Stimulated activated CD4-positive, alpha-beta T cell treated with anti-CD3 and anti-CD28 coated beads, Interleukin-15, amount 100 ng/mL, for 24 hours (primary cell): ENCODE measurements at places on chromosomes 12 and 14.

DNA sequence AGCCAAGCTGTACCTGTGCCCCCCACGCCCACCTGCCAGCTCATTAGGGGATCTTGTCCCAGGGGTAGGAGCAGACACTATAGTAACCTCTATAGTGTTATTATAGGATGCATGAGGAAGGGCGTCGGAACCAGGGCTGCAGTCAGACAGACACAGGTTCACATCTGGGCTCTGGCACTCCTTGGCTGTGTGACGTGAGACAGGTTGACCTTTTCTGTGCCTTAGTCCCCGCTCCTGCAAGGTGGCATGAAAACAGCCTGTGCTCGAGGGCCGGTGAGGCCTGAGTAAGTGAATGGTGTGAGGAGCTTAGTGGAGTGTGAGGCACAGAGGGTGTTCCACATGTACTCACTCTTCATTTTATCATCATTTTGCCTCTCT lies 19.0 kb downstream of the ASB2 start:
- DNase-seq, result no peak

- DNase-seq, result no peak
These were observed 110.8 kb downstream of the SLC35F4 start for GRCh38 chr14:57755018-57755521.

DNA sequence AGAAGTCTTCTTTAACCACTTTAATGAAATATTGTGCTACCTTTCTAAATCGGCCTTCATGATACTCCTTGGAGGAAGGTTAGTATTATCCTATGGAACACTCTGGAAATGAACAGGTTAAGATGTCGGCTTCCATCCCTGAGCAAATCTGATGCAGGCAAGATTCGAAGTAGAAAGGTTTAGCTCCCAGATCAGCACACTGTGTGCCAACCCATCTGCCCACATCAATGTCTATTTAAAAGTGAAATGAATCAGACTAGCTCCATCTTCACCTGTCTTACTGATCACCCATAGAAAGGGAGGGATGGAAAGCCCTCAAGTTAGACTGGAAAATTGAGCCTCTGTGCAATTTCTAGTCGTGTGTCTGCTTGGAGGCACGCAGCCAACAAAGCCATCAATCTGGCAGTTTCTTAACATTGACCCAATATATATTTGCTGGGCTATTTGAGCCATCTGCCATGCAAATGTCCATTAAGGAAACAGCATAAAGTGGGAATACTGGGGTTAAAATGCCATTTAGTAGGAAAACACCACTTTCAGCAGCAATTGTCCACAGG lies 506.1 kb downstream of the RMST start:
- no peak for DNase-seq

DNA sequence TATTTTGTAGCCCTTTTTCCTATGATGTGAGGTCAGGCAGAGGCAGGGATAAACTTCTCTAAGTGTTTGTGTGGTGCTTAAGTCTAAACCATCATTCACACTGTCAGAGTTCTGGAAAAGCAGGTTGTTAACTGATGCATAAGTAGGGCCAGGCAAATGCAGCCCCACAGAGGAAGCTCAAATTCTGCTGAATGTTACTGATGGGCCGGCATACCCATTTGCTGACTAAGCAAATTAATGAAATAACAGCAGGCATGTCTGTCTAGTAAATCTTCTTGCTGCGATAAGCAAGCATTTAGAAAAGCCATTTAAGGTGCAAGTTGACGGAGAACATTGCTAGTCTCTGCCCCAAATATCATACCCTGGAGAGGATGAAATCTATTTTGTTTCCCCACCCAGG lies 523.2 kb upstream of the CCDC196 start:
- DNase-seq, result no peak

DNA sequence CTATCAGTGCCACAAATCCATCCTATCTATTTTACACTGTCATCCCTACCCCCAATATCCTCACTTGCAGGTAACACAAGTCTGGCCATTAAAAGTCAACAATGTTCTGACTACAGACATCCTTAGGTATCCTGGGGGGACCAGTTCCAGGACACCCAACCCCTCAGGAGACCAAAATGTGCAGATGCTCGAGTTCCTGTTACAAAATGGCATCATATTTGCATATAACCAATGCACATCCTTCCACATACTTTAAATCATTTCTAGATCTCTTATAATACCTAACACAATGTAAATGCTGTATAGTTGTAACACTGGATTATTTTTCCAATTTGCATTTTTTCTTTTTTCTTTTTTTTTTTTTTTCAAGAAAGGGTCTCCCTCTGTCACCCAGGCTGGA lies 6.9 kb downstream of the SYCP3 start:
- no peak for DNase-seq

DNA sequence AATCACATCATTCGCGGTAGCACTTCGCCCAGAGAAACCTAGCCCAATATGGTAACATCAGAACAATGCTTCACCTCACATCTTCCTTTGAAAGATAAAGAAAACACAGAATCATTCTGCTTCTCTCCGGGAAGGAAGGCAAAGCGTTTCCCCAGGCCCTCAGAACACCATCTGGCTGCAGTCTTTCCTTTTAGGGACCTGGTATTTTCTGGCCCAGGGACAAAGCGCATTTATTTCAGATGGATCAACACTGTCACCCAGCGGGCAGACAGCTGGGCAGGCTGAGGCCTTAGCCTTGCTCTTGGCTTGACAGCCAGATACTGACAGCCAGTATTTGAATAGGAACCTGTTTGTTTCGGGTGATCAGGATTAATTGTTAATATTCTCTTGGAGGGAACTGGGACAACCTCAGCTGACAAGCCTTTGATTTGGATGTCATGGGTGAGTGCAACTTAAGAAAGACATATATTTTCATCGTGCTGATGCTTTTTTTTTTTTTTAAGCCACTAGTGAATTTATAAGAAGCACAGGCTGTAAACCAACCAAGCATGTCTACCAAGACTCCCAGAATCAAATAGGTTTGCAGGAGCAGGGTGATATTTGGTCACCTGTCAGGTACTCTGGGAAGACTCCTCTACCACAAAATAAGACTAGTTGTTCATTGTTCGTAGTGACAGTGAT lies 118.9 kb downstream of the VEZT start:
- DNase-seq, result no peak

DNA sequence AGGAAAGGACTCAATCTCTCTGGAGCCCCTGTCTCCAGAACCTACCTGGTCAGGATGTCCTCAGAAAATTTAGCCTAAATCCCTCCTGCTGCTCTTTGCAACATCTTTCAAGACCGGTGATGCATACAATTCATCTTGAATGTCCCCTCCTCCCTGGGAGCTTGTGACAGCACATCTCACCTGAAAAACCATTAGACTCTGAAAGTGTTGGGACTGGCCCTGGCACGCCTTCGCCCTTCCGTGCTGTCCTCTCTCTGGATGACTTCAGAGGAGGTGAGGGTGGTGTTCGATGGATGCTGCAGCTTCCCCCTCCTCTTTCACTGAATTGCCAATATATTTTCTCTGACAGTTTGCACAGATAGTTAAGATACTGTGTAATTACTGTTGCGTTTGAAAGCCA lies 90.9 kb upstream of the CISTR start:
- no peak for DNase-seq

- DNase-seq, result no peak
These were observed 2.2 kb upstream of the KLRG1 start for GRCh38 chr12:8987163-8987562.

- DNase-seq, result no peak
These were observed 128.3 kb upstream of the PRMT8 start for GRCh38 chr12:3362737-3363136.

GRCh38 chr12:12011880-12012260 lies 58.9 kb upstream of the BCL2L14 start:
- no peak for DNase-seq

- DNase-seq, result no peak
These were observed 21.1 kb upstream of the PGF start for GRCh38 chr14:74976264-74977113.

DNA sequence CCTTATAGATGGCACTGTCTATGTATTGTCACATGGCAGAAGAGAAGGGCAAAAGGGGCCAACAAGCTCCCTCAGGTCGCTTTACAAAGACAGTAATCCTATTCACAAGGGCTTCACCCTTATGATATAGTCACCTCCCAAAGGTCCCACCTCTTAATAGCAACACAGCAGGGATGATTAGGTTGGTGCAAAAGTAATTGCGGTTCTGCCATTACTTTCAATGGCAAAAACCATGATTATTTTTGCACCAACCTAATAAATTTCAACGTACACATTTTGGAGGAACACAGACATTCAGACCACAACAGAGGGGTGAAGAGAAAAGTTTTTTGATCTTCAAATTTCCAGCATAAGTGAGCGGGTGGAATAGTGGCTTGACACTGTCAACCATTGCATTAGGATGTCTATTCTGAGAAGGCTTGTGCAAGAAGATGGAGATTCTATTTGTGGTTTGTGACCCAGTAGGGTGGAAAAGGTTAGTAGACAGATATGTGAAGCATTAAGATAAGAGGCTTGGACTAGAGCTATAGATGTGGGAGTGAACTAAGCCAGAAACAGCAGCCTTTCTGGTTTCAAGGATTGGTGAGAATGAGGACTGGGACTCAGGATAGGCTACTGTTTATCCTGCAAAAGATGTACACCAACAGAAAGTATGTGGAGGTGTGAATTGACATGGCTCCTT lies 75.5 kb upstream of the CPSF6 start:
- DNase-seq, result no peak

DNA sequence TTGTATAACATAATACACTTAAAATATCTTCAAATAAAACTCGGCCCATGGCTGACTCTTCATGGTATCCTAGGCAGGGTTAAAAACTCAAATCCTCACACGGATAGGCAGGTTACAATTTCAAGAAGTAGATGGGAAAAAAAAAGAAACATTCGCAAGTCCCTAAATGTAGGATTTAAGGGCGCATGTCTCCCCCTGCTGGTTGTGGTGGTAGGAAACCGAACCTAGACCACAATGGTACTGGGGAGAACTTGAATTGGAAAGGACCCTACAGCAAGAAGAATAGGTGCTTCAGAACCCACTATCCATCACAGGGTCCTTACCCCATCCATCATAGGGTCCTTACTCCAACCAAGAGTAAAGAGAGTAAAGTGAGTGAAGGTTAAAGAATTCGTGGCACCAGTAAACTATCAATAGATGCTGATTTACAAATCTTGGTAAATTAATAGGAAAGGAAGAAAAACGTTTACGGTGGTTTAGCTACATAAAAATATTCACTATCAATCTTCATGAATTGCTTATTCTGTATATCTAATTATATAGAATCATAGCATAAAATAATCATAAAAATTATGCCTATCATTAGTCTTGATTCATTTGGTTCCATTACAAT lies 3.3 kb upstream of the CIPC start:
- peak; percentile 86 for DNase-seq

- no peak for DNase-seq
These were observed 173.2 kb downstream of the BRMS1L start for GRCh38 chr14:35999294-35999693.

DNA sequence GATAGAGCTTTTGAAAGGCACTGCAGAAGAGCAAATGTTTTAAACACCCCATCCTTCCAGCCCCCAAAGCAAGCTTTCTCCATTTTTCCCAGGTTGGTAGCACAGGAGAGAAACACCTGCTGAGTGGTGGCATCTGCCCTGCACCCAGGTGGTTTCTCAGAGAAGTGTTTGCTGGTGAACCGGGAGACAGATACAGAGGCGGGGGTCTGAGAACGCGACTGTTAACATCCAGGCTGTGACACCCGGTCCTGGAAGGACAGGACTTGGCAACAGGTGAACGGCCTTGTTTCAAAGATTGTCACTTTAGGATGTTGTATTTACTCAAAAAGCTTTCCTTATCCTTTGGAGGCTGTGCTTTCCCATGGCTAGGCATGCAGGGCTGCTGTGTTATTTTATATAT lies 18.5 kb downstream of the MMAB start:
- DNase-seq, result no peak

DNA sequence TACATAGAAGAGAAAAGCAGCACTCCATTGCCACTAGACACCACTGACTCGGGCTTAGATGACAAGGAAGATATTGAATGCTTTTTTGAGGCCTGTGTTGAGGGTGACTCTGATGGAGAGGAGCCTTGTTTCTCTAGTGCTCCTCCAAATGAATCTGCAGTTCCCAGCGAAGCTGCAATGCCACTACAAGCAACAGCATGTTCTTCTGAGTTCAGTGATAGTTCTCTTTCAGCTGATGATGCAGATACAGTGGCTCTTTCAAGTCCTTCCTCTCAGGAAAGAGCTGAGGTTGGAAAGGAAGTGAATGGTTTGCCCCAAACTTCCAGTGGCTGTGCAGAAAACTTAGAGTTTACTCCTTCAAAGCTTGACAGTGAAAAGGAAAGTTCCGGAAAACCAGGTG lies 114.5 kb upstream of the NPAS3 start:
- no peak for DNase-seq

GRCh38 chr14:52356025-52356424 lies 41.9 kb downstream of the PTGER2 start:
- no peak for DNase-seq

DNA sequence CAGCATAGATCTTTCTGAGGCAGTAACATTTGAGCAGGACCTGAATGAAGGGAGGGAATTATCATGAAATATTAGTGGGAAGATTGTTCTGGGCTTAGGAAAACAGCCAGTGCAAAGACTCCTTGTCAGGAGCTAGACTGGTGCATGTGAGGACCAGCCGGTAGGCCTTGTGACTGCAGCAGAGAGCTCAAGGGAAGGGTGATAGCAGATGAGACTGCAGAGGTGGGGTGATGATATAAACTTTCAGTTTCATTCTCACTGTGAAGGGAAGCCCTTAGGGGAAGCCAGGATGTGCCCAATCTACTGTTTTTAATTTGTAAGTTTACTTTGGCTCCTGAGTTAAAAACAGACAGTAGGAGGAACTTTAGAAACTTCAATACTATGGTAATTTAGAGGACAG lies 12.4 kb downstream of the IL22 start:
- peak; percentile 68 for DNase-seq

- peak; percentile 22 for DNase-seq
These were observed 108.5 kb upstream of the ESRRB start for GRCh38 chr14:76267322-76268046.

DNA sequence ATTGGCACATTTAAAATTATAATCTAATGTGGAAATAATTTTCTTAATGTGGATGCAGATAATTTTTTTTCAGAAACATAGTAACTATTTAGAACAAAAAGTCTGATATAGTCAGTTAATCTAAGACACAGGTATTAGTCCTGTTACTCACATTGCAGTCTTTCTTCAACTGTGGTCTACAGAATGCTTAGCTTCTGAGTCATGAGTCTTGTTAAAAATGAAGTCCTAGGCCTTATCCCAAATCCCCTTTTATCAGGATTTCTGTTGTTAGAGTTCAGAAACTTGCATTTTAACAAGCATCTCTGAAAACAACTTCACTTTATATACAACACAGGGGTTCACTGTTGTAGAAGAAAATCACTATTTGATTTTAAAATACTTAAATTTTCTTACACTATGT lies 112.2 kb downstream of the SLC16A7 start:
- no peak for DNase-seq
